ENCODE measurements at places on chromosomes 5 and 9.

- no peak for DNase-seq
Measured at GRCh38 chr5:172525996-172526360, 71.7 kb upstream of the SH3PXD2B start.

DNA sequence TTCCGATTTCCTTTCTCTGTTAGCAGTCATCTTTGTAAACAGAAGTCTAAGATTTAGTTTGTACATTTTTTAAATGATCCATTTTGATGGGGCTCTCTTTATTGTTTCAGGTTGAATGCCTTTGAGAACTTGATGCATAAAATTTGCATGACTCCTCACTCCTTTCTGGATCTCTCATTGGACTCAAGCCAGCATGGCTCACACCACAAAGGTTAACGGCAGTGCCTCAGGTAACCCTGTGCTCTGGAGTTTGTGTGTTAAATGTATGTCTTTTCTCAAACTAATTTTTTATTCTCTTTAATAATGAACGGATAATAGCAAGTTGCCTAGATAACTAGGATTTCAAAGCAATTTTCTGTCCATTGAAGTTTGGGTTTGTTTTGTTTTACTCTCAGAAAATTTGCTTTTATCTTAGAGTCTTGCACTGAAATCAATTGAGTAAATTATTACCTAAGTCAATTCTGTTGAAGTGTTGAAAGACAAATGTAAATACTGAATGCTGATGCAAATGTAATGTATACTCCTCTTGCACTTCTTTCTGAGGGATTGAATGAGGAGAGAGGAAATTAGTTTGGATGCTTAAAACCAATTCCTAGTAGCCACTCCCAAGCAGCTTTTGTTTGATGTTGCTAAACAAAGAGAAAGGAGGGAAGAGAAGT, 164.6 kb upstream of the DMRT1 start:
- DNase-seq: no peak

DNA sequence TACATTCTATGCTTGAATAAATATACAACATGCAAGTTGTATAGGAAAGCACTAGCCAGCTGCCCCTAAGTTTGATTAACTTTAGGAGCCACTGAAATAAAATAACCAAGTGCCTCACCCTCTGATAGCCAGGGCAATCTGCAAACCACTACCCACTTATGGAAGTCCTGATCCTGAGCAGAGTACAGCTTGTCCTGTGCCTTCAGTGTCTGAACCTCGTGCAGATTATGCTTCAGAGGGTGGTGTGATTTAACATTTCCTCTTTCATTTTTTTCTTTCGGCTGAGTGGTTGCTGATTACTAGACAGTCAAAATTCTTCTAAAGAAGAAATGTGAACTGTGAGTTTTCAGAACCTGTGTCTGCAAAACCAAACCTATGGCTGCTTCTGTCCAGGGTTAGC, 327.7 kb downstream of the PIK3R1 start:
- no peak for DNase-seq

DNA sequence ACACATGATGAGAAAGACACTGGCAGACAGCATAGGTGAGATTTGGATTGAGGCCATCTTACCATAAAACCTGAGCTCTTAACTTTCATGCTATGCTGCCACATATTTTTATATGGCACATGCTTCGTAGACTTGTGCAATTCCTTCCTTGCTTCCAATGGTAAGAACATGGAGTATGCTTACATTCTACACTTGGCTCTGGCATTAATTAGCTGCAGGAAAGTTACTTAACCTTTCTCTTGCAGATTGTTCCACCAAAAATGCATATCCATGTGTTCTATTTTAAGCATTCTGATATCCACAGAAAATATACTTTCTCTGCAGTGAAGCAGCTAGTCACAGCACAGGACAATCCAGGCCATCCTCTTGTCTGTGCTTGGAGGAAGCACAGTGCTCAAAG, 119.4 kb downstream of the MPDZ start:
- no peak for DNase-seq

DNA sequence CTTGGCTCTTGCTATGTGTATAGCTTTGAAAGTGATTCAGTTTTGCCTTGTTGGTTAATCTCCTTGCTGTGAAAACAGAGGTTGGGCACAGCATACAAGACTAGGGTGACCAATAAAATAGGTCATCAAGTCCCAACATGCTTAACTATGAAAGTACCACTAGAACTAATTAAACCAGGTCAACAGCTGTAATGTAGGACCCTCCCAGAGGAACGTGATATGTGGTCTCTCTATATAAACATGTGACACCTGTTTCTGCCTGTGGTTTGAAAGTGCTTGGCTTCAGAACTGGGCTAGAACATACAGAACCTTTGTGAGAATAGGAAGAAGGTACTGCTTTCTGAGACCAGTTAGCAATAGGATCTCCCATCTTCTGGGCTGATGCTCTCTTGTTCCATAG, 297.1 kb downstream of the FBXL7 start:
- no peak for DNase-seq

DNA sequence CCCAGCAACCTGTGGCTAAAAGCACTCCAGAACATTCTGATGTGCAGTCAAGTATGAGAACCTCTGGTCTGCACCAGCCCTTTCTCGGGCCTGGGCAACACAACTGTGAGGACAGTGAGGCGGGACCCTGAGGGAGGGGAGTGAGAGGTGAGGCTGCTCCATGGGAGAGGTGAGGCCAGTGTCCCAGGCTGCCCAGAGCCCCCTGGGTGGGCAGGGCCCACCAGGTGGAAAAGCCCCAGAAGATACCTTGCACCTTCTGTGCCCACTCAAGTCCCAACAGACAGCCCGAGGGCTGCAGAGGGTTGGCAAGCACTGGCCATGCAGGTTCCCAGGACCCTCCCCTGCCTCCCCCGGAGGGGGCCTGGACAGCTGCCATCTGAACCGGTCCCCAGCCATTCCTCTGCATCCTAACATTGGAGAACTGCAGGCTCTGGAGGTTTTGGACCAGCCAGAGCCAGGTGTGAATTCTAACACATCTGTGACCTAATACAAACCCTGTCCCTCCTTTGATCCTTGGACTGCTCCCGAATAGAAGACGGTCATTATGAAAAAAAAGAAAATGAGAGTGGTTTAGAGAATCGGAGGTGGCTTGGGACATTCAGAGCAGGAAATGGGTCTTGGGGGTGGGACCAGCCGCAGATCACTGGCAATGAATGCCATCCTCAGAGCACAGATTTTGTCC, 57.0 kb downstream of the DUSP1 start:
- no peak for DNase-seq

DNA sequence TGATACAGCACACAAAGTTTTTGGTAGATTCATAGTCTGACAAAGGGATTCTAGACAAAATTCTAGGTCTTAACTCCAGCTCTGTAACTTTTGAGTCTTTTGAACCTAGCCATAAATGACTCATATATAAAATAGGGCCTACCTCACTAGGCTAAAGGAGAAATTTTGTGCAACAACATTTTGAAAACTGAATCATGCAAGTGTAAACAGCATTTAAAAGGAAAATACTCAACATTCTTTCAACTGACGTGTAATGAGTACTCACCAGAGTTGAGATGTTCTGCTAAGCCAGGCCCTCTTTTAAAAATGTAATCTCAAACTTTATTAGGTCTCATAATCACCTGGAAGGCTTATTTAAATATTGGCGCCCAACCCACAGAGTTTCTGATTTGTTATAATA, 113.2 kb downstream of the STK32A start:
- no peak for DNase-seq

DNA sequence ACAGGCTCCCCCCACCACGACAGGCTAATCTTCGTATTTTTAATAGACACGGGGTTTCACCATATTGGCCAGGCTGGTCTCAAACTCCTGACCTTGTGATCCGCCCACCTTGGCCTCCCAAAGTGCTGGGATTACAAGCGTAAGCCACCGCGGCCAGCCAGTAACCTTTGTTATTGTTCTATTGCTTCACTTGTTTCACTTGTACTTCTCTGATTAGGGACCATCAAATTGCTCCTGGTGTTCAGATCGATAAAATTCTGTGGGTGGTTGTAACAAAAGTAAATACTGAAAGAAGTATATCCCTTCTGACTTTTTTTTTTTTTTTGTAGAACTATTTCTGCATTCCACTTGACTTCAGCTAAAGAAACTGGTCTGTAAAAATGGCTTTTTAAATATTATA, 445.5 kb upstream of the CDH10 start:
- no peak for DNase-seq

- DNase-seq: peak; percentile 7
Measured at GRCh38 chr5:16550316-16550952, 66.4 kb downstream of the RETREG1 start.

DNA sequence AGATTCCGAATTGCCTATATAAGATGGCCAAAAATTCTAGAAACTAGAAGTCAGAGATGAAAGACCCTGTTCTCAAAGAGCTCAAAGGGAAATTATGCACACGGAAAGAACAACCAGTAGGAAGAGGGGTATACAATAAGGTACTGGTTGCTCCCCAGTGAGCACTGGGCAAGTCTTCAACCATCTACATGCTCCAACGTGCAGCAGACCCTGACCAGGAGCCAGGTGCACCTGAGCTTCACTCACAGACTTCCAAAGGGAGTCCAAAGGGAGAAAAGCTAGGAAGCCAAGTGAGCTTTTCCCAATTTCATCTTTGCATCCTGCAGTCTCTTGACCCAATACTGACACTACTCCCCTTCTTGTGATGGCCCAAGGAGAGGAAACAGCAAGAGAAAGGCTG, 3.9 kb downstream of the REEP5 start:
- no peak for DNase-seq

DNA sequence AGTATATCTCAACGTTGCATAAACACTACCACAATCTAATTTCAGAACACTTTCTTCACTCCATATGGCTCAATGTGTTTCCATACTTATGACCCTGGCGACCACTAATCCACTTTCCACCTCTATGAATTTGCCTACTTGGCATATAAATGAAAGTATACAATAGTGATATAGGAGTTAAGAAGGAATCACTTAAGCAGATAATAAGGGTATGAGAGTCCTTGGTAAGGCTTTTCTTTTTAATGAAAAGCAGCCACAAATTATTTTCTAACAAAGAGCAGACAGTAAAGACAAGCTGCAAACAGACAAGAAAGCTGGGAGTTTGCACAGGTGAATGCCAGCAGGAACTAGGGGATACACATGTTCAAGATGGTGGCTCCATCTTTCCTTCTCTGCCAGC, 615.1 kb upstream of the NUDT12 start:
- no peak for DNase-seq

DNA sequence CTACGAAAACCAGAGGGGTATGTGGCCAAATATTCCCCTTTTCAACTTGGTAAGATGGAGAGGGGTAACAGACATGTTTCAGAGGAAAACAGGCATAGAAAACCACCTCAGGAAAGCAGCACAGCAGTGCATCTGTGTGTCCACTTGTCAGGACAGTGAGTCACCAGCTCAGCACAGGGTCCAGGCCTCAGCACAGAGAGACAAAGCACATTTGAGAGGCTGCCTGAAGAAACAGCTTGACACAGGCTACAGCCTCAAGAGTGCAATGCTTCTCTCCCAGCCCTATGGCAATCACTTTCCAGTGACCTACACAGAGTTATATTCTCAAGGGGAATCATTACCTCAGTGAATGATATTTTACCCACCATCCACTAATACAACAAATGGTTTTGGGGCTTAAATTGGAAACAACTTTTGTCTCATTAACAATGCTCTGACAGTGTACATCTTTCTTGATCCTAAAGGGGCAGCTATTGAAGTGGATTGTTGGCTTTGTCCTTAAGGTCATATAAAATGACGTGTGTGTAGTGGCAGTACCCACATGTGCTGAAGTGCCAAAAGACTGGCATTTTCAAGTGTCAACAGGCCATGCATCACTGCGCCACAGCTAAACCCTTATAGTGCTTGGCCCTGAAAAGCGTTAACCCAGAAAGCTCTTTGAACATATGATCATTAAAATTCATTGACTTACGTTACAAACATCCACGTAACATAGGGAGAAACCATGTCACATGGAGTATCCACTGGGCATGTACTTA, 46.4 kb downstream of the ERMP1 start:
- DNase-seq: no peak

- DNase-seq: no peak
Measured at GRCh38 chr9:98057138-98057799, 737 bp downstream of the NANS start.

GRCh38 chr5:162209005-162209605, 141.5 kb downstream of the GABRG2 start:
- no peak for DNase-seq

- DNase-seq: peak; percentile 86
Measured at GRCh38 chr9:27385606-27386322, 88.8 kb upstream of the EQTN start.

DNA sequence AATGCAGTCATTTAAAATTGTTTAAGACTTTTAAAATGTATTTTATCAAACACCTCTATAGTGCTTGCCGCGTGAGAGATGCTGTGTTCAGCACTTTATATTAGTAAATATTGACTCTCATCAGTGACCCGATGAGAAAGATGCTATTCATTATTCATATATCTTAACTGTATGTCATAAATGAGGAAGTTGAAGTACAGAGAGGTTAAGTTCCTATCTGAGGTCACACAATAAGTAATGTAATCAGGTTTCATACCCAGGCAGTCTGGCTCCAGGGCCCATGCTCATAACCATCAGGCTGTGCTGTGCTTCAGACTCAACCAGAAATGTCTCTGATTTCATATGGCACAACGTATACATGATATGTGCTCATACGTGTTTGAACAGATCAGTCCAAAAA, 119.0 kb downstream of the SV2C start:
- no peak for DNase-seq

DNA sequence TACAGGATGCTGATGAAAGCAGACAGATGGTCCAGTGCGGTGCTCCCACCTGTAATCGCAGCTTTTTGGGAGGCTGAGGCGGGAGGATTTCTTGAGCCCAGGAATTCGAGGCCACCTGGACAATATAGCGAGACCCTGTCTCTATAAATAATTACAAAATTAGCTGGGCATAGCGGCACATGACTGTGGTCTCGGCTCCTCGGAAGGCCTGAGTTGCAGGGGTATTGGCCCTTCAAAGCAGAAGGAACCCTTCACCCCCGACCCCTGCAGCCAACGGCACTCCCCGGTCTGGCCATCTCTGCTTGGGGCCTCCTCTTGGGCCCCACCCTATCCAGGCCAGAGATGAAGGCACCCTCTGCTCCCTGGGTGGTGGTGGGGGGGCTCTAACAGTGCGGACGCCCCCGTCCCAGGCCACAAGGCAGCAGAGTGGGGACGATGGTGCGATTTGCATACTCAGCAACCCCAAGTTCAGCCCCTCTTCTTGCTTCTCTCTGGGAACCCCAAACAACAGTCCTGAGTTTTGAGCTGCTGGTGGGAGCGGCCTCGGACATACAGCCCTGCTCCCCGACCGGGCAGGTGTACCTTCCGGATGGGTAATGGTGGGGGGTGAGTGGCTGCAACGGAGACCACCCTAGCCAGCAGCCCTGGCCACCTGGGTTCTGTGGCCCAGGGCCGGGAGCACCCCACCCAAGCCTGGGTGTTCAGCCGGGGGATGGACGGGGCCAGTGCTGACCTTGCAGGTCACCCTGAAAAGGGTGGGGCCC, 50.7 kb downstream of the NACC2 start:
- DNase-seq: no peak

DNA sequence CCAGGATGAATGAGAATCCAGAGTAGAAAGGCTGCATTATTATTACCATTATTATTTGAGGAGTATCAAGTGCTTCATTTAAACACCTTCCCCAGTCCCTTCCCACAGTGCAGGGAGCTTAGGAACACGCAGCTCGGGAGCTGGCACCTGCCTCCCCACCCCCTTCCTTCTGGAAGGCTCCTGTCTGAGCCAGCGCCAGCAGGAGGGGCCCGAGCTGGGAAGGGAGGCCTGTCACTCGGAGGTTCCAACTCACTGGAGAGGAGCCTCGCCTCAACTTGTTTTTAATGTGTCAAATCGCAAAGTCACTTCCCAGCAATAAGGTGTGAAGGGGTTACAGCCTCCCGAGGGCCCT, 156.4 kb upstream of the IRX4 start:
- peak; percentile 10 for DNase-seq
